Stimulated activated CD8-positive, alpha-beta memory T cell treated with anti-CD3 and anti-CD28 coated beads, Interleukin-4, amount 100 ng/mL, for 4 hours (primary cell): ENCODE measurements at places on chromosomes 5 and 9.

DNA sequence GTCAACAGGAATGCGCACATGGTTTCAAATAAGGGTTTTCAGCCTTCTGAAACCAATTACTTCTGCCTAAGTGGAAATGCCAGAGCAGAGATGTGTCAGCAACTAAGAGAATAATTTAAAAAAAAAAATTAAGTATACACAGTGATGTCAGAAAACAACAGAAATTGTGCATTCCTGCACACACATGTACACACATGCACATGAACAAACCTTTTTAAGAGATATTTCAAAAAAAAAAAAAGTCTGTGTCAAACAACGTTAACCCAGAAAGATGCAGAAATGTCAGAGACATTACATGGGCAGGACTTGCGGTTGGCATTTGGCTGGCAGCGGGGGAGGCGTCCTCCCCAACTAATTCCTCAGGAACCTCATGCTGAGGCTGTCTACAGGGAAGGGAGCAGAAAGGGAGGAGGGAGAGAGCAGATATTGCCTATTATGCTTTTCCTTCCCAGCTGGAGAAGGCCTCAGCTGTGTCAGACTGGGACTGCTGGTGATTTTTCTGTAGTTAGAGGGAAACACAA, 536.9 kb upstream of the WWC1 start:
- DNase-seq, result no peak

DNA sequence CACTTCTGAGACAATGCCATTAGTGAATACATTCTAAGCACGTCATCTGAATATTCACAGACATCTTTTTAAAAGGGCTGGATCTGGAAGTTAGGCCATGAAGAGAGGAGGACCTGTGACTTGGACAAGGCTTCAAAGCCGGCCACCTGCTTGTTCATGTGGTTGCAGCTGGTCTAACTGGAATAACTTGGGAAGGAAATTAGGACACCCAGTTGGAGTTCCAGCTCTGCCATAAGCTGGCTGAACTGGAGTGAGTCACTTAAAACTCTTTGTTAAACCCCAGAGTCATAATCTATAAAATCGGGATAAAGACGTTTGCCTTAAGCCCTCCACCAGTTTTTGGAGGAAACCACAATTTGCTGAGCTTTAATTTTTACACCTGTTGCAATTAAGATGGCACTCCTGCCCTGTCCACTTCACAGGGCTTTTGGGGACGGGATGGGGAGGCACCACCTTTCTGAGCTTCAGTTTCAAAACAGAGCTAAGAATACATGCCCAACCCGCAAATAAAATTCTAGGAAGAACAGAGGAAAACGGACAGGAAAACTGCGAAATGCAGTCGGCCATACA, 536 bp upstream of the STX17 start:
- DNase-seq, result no peak

GRCh38 chr9:122346478-122347347, 24.1 kb upstream of the PTGS1 start:
- no peak for DNase-seq

GRCh38 chr9:70600506-70600905, 186.0 kb upstream of the KLF9 start:
- no peak for DNase-seq

DNA sequence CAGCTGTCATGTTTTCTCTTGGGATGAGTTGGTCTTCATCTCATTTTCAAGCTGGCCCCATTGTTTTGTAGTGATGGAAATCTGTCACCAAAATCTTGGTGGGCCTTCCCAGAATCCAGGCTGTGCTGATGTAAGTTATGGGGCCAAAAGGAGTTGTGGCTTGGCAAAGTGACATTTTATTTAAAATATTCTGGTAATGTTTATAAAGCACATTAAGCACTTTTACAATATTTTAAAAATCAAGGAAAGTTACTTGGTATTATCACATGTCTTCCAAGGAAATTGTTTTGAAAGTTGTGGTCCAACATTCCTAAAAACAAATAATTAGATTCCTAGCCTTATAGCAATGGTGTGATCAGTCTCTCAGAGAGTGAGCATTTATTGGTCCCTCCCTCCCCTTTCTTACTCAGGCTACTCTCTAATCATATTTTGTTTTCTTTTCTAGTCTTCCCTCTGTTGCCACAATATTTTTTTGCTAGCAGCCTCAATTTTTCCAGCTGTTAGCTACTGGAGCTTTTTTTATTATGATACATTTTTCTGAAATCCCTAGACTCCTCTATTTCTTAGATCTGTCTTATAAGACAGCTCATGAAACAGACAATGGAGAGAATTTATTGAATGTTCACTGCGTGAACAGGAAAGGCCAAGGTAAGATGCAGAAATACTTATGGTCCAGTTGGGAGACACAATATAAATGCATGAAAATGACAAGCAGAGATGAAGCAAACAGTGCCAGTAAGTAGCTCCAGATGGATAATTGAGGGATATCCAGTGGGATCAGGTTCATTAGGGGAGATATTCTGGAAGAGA, 408.1 kb upstream of the ZNF608 start:
- DNase-seq, result no peak

DNA sequence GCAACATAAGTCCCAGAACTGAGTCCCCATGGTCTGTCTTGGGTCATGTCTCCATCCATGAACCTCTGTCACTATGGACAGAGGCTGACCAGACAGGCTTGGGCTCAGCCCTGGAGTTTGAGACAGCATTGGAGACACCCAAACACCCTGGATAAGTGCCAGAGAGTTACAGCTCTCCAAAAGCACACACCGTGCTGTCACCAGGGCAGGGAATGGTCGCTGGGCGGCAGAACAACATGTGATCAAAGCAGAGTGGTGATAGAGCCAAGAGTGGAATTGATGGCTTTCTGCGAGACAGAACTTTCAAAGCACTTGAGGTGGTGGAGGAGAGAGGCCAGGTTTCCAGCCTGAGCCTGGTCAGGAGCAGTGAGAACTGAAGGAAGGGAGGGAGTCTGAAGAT, 50.1 kb downstream of the DRD1 start:
- no peak for DNase-seq

DNA sequence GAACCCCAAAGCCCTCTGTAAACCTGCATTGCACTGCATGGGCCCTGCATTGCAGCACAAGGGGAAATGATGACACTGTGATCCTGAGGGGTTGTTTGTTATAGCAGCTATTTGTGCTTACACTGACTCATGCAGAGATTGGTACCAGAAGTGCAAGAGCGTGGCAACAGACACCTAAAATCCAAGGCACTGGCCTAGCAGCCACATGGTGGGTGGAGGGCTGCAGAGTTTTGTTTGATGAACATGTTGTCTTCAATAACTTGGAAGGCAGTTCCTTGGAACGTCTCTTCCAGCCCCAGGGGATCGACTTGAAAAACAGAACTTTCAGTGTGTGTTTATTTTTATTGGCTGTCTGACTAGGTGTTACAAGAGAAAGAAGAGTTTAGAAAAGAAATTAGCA, 14.5 kb downstream of the FCN2 start:
- no peak for DNase-seq

- DNase-seq, result no peak
These were observed 60.8 kb downstream of the CSF2 start for GRCh38 chr5:132134384-132134783.

- no peak for DNase-seq
These were observed 22.5 kb upstream of the RAD23B start for GRCh38 chr9:107260437-107261081.

GRCh38 chr9:15642369-15642962, 89.6 kb downstream of the CCDC171 start:
- no peak for DNase-seq

GRCh38 chr5:11497651-11498050, 406.6 kb downstream of the CTNND2 start:
- DNase-seq, result no peak

GRCh38 chr5:133727636-133728035, 115.3 kb upstream of the FSTL4 start:
- no peak for DNase-seq

DNA sequence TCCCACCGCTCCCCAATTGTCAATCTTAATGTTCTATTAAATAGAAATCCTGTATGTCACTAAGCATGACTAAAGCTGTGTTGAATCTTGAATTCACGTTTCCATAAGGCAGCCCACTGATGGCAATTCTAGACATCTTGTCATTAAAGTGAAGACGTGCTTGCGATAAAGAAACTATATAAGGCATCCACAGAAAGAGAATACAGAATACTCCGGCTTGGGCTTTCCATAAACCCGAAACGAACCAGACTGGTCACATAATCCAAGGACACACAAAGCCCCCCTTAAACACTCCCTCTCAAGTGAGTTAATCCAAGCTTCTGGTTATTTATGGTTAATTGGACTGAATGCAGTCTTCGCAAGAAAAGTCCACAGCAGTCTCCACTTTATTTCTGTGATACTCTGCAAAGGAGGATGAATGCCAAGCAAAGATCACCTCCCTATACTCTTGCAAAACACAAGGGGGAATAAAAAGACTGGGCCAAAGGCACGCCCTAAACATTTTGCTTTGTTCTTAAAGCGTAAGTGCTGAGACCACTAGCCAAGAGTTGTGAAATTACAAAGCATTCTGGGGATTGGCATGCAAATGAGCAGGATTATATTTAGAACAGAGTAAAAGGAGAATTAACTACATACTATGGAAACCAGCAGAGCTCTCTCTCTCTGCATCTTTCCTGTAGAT, 54.7 kb downstream of the DPYSL3 start:
- no peak for DNase-seq

GRCh38 chr5:143593723-143594122, 190.2 kb upstream of the NR3C1 start:
- DNase-seq, result no peak

DNA sequence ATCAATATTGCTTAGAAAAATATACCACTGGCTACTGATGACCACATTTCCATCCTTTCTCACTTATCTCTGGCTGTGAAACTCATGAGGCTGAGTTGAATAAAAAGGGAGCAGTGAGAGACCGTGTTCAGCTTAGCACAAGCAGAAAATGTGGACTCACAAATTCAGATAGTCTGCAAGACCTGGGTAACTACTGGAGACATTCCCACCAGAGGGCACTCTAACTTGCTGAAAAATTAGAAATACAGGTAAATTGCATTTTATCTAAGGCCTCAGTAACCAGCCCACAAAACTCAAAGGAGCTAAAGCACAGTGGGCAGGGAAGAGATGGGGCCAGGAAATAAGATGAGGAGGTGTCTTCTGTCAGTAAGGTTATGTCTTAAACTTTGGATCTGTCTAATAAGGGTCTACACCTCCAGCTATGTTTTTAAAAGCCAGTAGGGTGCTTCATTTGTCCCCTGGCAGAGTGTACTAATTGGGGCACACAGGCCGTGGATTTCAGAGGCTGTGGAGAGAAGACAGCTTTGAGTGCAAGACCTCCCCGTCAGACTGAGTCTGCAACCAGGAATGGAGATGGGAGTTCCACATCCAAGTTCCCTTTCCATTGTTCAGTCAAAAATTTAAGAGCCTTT, 8.7 kb upstream of the NDUFB6 start:
- no peak for DNase-seq

DNA sequence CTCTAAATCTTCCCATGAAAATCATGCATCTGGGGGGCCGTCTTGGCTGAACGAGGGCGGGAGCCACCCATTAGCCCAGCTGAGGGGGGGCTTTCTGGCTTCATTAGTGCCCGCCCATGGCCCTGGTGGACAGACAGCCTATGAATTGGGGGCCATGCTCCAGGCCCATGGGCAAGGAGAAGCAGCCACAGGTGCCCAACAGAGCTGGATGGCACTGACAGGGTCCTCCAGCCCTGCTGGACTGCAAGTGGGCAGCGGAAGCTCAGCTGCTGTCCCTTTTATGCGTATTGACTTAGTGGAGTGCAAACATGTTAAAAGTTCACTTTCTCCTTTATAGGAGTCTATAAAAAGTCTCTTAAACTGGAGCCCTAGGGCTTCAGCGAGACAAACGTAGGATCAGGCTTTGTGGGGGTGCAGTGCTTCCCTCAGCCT, 75.3 kb downstream of the MACROH2A1 start:
- DNase-seq, result no peak

DNA sequence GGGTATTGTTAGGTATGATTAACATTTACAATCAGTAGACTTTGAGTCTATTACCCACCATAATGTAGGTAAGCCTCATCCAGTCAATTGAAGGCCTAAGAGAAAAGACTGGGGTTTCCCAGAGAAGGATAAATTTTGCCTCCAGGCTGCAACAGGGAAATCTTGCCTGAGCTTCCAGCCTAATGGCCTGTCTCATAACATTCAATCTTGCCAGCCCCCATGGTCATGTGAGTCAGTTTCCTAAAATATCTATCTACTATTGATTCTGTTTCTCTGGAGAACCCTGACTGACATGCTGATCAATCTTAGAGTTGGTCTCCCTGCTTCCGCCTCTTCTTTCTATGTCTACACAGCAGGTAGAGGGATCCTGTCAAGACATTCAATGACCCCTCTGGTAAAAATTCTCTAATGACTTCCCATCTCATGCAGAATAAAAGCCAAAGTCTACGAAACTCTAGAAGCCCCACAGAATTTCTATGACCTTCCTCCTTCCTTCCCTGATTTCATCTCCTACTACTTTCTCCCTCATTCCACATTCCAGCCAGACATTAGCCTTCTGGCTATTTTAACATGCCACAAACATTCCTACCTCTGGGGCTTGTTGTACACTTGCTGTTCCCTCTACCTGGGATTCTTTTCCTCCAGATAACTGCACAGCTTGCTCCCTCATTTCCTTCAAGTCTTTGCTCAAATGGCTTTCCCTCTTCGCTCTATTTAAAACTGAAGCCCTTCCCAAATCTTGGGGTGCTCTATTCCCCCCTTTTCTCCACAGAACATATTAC, 60.2 kb downstream of the FBXW11 start:
- no peak for DNase-seq

DNA sequence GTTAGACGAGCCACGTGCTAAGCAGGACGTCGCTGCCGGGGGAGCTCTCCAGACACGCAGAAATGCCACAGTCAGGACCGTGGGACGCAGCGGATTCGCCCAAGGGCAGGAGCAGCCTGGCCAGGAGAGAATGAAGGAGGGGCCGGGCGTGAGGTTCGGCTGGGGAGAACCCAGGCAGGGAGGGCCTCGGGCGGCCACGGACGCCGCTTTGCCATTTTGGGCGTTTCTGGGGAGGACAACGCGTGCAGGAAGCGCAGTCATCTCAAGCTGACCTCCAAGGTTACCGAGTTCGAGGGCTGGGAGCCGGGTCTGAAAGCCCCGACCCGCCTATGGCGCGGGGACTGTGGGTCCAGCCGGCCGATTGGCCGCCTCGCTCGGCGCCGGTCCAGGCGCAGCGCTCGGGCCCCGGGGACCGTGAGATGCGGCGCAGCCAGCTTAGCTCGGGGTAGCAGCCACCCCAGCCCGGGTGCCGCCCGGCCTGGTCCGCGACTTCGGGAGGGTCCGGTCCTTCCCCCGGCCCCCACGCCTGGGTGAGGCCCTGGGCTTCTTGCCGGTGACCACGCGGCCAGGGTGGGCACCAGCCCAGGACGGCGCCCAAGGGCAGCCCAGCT, 760 bp upstream of the MAN1B1 start:
- DNase-seq, result no peak

- no peak for DNase-seq
These were observed 27.8 kb downstream of the PRLR start for GRCh38 chr5:35202319-35203111.
